ENCODE measurements at places on chromosomes 2 and 18.

- DNase-seq, result no peak
These were observed 220.7 kb downstream of the PRKCE start for GRCh38 chr2:45872211-45872610.

DNA sequence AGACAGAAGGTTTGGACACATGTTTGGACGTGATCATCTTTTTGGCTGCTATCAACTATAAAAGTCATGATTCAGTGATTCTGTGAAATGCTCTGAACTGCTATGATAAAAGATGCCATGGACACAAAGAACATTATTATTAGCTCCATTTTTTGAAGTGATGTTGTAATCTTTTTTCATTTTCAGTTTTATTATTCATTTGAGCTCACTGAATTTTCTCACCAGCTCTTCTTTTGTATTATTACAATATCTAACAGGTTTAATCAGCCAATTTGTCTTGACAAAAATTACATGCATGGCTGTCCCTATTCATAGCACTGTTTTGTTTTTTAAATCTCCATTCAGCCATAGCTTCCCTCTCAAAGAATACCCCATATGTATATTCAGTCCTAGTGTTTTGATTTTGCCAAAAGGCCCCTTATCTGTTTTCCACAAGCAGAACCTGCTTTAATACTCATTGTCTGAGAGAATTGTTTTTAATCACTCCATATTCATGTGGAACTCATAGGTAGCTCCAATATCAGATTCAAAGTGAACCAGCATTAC is 314.0 kb upstream of the FAM98A start:
- DNase-seq, result no peak

GRCh38 chr2:96882230-96882629 is 12.3 kb upstream of the SEMA4C start:
- no peak for DNase-seq

- no peak for DNase-seq
These were observed 14.3 kb downstream of the MALL start for GRCh38 chr2:110101280-110101844.

GRCh38 chr2:97068074-97068473 is 26.6 kb downstream of the FAHD2B start:
- DNase-seq, result no peak

- DNase-seq, result no peak
These were observed 56.0 kb upstream of the LRPPRC start for GRCh38 chr2:44051593-44052347.

- no peak for DNase-seq
These were observed 726 bp upstream of the SS18 start for GRCh38 chr18:26091047-26091630.
